Spinal cord (tissue), 10 donors: ENCODE measurements at places on chromosomes 1 and 21. TPM values are rescaled to one million over a fixed set of nuclear protein-coding genes. Genes with fewer than 3 reads are reported as not detected.
A peak's percentile ranks its signal among the peaks of the same experiment; 100 is the strongest.

The BACE2 gene
- total RNA-seq = 33.5 TPM

The PADI3 gene
- total RNA-seq = not detected

DNA sequence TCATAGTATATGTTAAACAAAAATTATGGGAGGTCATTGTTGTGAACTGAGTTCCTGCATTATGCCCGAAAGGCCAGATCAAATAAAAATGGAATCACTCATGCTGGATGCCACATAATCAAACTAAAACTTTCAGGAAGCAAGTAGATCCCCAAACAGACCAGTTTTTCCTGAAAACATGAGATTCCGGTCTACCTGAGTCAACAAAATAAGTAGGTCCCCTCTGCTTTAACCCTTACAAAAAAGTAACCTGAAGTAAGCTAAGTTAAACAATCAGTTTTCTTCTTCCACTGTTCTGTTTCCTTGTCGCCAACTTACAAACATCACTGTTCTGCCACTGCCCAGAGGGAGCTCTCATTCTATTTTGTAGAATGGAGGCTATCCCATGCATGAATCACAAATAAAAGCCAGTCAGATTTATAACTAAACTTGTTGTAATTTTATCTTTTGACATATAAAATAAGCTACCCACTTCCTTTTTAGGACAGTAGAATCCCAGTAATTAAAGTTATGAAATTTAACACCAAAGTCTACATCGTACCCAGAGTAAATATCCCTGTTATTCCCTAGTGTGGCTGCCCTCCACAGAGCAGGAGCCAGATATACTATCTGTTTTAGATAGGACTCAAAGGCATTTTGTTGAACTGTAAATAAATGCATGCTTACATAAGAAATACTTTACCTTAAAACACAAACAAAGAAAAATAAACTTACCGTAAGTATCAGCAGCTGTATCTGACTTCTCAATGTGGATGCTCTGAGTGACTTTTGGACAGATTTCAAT is 149.4 kb downstream of the TIAM1 start:
- no peaks in the 10 kb centered on the region for H3K27me3 ChIP-seq
- DNase-seq = no peak
- H3K36me3 ChIP-seq = no peaks in the 10 kb centered on the region
- H3K4me3 ChIP-seq = no peak overlapping the region
- no peak overlapping the region for H3K27ac ChIP-seq
- H3K4me1 ChIP-seq = no peaks in the 10 kb centered on the region

DNA sequence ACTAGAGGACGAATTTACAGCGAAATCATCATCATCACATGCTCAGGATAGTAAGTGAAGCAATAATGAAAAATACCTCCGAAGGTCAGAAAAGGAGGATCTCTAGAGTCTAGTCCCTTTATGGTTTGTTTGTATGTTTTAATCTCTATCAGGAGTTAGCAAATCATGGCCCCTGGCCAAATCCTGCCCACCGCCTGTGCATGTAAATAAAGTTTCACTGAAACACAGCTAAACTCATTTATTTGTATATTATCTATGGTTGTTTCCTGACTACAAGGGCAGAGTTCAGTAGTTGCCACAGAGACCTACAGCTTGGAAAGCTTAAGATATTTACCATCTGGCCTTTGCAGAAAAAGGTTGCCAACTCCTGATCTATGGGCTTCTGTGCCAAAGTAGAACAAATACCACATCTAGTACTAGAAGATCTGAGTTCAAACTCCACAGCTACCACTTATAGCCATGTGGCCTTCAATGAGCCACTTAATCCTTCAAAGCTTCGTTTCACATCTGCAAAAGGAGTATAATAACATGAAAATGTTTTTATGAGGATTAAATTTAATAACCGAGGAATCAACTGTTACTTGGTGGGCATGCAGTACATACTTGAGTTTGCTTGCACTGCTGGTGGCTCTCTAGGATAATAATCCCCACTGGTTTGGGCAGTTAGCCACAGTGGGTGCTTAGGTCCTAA is 94.0 kb upstream of the KIF26B start:
- H3K27me3 ChIP-seq = no peaks in the 10 kb centered on the region
- H3K4me3 ChIP-seq = no peak overlapping the region
- H3K27ac ChIP-seq = no peak overlapping the region
- no peak for DNase-seq

DNA sequence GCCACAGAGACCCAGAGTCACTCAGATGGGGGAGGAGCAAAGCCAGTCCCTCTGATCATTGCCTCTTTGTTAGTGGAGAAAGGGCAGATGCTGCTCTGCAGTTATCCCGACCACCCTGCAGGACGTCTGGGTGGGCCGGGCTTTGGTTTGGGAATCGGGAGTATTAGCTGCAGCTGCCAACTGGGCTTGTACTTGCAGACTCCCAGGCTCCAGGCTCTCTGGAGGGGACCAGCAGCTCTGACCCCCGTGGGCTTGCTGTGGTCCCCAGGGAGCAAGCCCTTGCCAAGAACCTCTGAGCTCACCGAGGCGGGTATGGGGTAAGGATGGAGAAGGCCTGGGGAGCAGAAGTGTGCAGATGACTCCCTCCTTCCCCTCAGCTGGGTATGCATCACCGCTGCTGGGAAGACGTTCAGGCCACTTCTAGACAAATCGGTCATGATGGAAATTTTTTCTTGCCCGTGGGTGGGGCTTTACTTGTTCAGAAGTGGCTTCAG is 21.6 kb downstream of the MAPKAPK2 start:
- peaks cover 51% of the 10 kb centered on the region for H3K4me1 ChIP-seq
- DNase-seq = peak; percentile 51
- no peak overlapping the region for H3K27ac ChIP-seq

The FAM72C gene
- 0.40 TPM for total RNA-seq

The DNASE2B gene
- 0.22 TPM for total RNA-seq

DNA sequence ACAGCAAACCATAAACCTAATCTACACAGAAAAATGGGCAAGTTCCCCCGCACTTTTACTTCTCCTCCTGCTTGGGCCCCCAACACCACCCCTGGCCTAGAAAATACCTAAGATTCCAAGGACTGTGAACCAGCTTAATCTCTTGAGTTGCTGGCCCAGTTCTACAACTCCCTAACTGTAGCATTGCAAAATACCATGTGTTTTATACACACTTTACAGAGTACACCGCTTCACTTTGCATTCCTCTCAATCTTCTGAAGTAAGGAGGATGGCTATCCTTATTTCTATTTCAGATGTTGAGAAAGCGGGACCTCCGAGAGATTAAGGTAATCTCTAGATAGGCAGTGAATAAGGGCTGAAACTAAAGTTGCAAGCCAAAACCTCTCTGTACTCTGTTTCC is 408.3 kb upstream of the NR5A2 start:
- no peaks in the 10 kb centered on the region for H3K36me3 ChIP-seq
- H3K27me3 ChIP-seq = no peaks in the 10 kb centered on the region
- no peak for DNase-seq
- H3K27ac ChIP-seq = no peak overlapping the region
- no peak overlapping the region for H3K4me3 ChIP-seq

- H3K36me3 ChIP-seq = no peaks in the 10 kb centered on the region
- H3K4me3 ChIP-seq = no peak overlapping the region
- peaks cover 15% of the 10 kb centered on the region for H3K4me1 ChIP-seq
- H3K27me3 ChIP-seq = peaks cover 5% of the 10 kb centered on the region
Observed at GRCh38 chr1:93631626-93632365, 49.8 kb downstream of the BCAR3 start.

DNA sequence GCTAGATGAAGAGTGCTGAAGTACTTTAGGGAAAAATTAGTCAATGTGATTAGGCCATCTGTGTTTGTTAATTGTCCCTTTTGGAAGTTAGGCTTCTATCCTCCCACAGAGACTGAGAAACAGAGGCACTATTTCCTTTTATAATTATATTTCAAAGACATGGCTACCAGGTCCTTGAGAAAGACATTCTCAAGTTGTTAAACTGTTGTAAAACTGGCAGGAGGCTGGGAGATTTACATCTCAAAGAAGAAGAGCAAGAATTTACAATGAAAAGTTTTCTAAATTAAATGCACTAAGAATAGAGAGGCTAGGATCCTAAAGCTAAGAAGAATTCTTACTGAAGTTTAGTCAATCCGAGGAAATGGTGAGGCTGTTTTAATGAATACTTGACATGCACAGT is 74.0 kb upstream of the BRINP3 start:
- no peak overlapping the region for H3K4me3 ChIP-seq
- no peaks in the 10 kb centered on the region for H3K4me1 ChIP-seq
- H3K36me3 ChIP-seq = no peaks in the 10 kb centered on the region
- no peaks in the 10 kb centered on the region for H3K27me3 ChIP-seq

DNA sequence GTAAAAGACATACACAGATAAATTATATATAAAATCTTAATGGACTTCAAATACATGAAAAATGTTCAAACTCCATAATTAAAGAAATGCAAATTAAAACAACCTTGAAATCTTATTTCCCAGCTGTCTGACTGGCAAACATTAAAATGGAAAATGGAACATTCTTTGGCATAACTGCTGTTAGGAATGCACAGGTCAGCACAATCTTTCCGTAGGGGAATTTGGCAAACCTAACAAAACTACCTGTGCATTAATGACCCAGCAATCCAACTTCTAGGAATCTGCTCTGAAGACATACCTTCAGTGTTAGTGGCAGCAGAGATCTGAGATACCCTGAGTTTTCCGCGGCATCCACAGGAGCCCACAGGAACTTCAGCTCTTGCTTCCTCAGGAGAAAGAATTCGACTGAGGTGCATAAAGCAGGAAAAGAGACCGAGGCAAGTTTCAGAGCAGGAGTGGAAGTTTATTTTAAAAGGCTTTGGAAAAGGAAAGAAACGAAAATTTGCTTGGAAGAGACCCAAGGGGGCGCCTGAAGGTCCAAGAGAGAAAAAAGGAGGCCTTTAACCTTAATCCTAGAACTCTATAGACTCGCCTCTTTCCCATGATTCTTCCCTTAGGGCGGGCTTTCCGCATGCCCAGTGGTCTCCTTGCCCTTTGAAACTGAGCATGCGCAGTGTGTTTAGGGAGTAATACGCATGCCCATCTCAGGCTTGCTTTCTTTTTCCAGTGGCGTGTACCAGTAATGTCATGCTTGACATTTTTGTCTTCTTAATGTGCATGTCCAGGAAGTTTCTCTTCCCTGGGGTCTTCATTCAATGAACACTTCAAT is 24.8 kb downstream of the LYPD8 start:
- H3K4me1 ChIP-seq = no peaks in the 10 kb centered on the region
- no peak overlapping the region for H3K27ac ChIP-seq
- H3K36me3 ChIP-seq = no peaks in the 10 kb centered on the region
- DNase-seq = no peak
- no peak overlapping the region for H3K4me3 ChIP-seq

- peaks cover 44% of the 10 kb centered on the region for H3K36me3 ChIP-seq
- no peaks in the 10 kb centered on the region for H3K27me3 ChIP-seq
- H3K27ac ChIP-seq = no peak overlapping the region
- peaks cover 58% of the 10 kb centered on the region for H3K4me1 ChIP-seq
Observed at GRCh38 chr1:226976276-226976977, 36.3 kb downstream of the COQ8A start.

DNA sequence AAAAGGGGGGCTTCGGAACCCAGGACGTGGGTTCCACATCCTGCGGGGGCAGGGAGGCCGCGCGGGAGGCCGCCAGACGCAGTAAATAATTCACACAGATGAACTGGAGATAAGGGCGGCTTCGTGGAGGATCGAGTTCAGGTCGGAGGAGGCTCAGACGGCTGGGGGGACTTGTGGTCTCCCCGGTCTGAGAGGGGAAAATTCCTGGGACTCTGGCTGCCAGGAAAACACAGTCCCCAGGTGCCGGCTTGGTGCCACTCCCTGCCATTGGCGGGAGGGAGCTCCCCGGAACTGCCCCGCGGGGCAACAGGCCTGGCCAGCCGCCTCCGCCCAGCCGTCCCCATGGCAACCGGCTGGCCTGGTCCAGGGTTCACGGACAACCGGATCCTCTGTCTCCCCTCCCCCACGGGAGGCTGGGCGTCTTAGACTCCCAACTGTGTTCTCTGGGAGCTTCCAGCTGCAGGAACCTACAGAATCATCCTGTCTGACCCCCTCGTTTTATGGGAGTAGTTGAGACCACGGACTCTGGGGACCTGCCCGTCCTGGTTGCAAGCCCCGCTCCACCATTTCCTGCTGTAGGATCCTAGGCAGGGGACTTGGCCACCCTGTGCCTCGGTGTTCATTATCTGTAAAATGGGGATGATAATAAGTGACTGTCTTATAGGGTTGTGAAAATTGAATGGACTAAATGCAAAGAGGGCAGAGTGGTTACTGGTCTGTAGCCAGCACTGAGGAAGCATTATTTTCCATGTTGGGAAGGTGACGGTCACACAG is 9.6 kb downstream of the CAMK2N1 start:
- H3K4me1 ChIP-seq = peaks cover 50% of the 10 kb centered on the region
- H3K27ac ChIP-seq = no peak overlapping the region
- DNase-seq = no peak
- H3K27me3 ChIP-seq = peaks cover 2% of the 10 kb centered on the region

The AADACL3 gene
- not detected for total RNA-seq

The TIAM1 gene
- total RNA-seq = 34.8 TPM

DNA sequence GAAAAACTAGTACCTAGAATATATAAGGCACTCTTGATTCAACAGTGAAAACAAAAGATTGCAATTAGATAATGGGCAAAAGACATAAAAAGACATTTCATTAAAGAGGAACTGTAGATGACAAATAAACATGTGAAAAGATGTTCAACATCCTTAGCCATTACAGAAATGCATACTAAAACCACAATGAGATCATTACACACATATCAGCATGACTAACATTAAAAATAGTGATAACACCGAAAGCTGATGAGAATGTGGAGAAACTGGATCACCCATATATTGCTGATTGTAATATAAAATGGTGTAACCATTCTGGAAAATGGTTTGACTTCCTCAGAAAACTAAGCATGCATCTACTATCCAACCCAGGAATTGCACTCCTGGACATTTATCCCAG is 340.3 kb downstream of the SEC16B start:
- no peak overlapping the region for H3K27ac ChIP-seq
- no peak for DNase-seq
- H3K4me1 ChIP-seq = no peaks in the 10 kb centered on the region
- no peaks in the 10 kb centered on the region for H3K36me3 ChIP-seq
- no peak overlapping the region for H3K4me3 ChIP-seq

DNA sequence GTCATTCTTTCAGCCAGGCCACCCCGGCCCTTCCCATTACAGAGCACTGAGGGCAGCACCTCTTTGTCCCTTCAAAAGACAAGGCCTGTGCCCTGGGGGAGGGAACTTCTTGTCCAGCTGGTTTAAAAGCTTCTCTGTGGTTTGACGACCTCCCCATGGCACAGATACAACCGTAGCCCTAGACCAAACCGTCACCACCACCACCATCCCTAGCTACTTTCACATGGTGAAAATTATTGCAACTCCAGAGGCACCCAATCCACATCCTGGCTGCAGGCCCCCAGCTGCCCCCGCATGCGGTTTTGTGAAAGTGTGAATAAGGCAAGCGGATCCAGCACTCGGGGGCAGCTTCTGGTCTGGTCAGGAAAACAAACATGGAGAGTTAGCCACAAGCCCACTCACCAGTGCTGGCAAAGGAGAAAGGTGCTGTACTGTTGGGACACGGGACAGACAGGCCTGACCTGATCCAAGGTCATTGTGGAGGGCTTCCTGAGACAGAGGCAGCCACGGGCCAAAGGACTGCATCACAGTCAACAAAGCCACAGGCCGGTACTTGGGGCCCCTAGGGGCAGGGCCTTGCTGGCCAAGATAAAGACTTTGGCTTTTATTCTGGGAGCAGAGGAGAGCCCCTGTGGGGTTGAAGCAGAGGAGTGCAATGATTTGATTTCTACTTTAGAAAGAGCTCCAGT is 31.2 kb downstream of the CDCA8 start:
- H3K27ac ChIP-seq = no peak overlapping the region
- no peak for DNase-seq
- no peaks in the 10 kb centered on the region for H3K27me3 ChIP-seq
- H3K36me3 ChIP-seq = peaks cover 50% of the 10 kb centered on the region
- H3K4me1 ChIP-seq = peaks cover 44% of the 10 kb centered on the region

- H3K4me1 ChIP-seq = peaks cover 19% of the 10 kb centered on the region
- H3K27me3 ChIP-seq = no peaks in the 10 kb centered on the region
- DNase-seq = peak; percentile 89
- H3K36me3 ChIP-seq = peaks cover 28% of the 10 kb centered on the region
- peak within 1 kb of the TSS; percentile 47 for H3K27ac ChIP-seq
Observed at GRCh38 chr21:33266050-33266788, at the start of gene IL10RB. TSS of gene IL10RB (plus strand) at chr21:33266367. CDS start at chr21:33266466, 99 bp downstream.
